ENCODE measurements at places on chromosomes 3 and 15.

DNA sequence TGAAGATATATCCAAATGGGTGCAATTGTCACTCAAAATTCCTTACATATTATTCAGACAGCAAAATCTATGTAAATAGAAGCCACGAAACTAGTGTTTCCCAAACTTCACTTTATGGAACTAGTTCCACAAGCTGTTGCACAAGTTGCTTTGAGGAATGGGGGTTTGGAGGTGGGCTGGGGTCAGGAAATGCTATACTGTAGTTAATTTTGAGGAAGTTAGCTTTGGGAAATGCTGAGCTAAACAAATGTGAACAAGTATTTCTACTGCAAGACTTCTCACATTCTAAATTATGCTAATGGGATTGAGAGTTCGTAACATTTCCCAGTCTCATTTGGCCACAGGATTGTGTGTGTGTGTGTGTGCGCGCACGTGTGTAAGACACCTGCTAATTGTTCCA lies 28.7 kb upstream of the SAMMSON start:
- no peak for DNase-seq

GRCh38 chr3:15936312-15936711 lies 138.5 kb upstream of the ANKRD28 start:
- DNase-seq, result no peak

DNA sequence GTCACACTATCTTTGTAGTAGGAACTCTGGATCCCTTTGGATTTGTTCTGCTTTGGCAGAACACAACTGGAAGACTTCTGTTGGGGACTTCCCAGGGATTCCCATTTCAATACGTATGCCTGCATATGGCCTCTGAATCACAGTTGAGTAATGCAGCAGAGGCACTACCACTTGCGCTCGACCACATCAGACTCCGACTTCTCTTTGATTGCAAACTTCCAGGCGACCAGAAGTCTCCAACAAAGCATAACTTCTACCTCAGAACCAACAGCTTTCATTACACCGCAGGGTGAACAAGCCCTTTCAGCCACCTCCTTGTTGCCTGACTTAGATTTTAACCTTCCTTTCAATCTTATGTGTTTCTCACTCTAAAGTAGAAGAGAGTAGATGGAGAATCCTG lies 924.4 kb downstream of the IGSF11 start:
- peak; percentile 22 for DNase-seq

DNA sequence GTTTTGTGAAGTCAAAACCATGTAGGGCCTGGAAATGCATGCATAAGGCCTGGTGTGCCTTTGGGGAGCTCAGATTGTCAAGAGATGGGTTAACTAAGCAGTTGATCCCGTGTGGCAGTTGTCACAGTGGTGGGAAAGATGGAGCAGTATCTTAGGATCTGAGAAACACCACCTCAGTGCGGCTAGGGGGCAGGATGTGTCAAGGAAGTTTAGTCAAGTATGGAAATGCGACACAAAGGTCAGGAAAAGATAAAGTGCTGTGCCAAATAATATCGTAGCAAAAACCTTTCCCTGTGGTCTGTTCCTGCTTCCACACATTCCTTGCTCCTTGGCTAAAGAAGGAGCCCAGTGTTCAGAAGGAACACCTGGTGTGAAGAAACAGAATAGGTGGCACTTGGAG lies 396.4 kb downstream of the EDEM1 start:
- DNase-seq, result no peak

DNA sequence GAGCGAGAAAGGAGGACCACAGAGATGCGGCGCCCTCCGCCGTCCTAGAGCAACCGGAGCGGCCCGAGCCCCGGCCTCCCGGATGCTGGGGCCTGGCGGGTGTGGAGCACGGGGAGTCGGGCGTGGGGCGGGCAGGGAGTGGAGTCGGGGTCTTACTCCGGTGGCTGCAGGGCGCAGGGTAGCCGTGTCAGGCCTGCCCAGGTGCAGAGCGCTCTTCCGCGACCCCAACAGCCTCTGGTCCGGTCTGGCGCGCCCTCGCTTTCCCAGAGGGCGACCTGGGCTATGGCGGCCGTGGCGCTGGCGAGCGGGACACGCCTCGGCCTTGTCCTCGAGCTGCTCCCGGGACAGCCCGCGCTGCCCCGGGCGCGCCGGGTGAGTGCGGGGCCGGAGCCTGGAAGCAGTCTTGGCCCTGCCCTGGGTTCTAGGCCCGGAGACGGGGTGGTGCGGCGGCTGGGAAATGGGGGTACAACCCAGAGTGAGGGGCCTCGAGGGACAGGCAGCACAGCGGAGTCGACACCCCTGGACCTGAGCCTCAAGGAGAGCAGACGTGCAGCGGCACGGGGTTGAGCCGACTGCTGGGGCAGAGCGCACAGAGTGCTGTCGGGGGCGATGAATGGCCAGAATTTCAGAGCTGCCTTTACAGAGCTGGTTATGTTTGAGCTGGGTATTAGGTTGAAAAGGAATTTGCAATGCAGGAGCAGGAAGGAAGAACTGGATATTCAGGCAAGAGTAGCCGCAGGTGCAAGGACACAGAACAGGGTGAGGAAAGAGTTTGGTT lies at the start of gene ZNF662:
TSS of gene ZNF662 (plus strand) at position 73 of the 778 bp plus-strand sequence. CDS start 1,973 bp downstream, outside the sequence.
- DNase-seq, result no peak

DNA sequence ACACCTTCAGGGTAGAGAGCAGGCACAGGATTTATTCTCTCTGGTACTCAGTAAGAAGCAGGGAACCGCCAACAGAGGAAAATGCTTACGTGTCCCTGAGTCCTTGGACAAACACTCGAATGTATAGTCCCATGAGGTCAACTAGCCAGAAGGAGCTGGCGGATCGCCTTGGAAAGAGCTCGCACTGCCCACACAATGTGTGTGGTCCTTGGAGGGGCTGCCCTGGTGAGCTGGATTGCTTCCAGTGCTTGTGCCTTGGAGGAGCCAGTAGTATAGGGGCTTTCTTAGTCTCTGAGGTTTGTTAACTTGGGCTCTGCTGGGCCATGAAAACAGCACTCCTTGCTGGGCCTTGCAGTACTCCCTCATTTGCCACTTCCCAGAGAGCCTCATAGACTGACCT lies 40.7 kb upstream of the VILL start:
- DNase-seq, result no peak

GRCh38 chr3:124383051-124383450 lies 347.2 kb upstream of the UMPS start:
- no peak for DNase-seq

DNA sequence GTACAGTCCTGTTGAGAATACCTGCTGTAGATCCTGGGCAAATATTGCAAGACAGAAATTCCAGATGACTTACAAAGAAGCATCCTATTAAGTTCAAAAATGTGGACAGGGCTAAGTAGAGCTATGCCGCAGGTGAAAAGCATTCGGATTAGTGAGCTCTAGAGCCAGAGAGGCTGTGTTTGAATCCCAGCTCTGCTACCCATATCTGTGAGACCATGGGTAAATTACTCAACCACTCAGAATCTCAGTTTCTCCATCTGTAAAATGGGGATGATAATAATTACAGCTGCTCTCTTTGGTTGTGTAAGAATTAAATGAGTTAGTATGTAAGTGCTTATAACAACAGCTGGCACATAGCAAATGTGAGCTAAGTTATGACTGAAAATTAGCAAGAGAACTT lies 3.9 kb downstream of the ADAMTS7 start:
- no peak for DNase-seq

DNA sequence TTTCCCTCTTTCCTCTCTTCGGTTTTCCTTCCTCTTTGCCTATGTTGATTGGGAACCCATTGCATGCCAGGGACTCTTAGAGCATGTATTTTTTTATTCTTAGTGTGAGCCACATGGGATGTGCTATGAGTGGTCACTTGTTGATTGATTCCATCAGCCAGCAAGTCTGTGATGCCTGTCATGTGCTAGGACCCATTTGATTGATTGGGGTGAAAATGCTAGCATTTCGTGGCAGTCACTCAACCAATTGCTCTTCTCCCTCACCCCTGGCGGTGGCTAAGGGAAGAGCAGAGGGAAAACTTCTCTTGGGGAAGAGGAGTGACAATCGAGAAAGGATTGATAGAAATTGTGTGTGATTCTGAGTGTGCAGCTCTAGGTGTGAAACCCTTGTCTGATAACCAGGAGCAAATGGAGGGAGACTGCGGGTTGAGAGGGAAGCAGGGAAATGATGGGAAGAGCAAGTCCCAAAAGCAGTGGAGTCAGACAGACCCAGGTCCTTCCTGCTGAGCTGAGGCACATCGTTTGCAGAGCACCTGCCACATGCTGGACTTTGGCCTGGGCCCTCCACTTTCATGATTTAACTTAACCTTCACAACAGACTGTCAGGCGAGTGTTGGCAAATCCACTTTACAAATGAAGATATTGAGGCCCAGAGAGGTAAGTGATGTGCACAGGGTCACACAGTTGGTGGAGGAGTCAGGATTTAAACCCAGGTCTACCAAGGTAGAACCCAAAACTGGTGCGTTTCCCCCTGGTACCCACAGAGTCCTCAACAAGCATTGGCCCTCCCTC lies 40.0 kb downstream of the SLC6A11 start:
- DNase-seq, result no peak

GRCh38 chr3:135072431-135072830 lies 277.4 kb downstream of the EPHB1 start:
- no peak for DNase-seq

DNA sequence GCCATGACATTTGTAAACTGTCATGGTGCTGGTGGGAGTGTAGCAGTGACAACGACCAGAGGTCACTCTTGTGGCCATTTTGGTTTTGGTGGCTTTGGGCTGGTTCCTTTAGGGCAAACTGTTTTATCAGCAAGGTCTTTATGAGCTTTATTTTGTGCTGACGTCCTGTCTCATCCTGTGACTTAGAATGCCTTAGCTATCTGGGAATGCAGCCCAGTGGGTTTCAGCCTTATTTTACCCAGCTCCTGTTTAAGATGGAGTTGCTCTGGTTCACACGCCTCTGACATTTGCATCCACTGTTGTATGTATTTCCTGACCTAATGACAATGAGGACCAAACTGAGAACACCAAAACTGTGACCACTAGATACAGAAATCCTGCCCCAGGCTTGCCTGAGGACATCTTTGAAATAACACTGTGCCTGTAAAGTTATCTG lies 37.6 kb downstream of the RAB8B start:
- no peak for DNase-seq

DNA sequence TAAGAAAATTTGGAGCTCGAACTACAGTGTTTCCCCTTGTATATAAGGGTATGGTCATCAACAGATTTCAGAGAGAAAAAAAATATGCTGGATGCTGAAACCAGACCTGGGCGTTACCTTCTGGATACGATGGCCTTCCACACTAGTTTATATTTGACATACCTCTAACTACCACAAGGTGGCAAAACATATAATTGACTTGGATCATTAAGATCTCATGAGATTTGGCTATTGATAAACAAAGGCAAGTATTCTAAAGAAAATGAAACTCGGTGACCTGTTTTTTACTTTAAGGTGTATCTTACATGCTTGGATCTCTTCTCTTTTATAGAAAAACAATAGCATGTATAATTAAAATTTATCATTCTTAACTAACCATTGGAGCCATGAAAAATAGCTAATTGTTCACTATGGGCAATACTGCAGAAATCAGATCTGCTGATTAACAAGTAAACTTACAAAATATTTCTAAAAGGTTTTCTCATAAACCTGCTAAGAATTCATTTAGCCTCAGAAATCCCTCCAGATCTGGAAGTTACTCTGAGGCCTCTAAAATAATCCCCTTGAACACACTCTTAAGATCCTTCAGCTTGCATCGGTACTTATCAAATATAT lies 300.6 kb upstream of the KCNH8 start:
- peak; percentile 22 for DNase-seq
